ENCODE measurements at places on chromosomes 4 and X.

DNA sequence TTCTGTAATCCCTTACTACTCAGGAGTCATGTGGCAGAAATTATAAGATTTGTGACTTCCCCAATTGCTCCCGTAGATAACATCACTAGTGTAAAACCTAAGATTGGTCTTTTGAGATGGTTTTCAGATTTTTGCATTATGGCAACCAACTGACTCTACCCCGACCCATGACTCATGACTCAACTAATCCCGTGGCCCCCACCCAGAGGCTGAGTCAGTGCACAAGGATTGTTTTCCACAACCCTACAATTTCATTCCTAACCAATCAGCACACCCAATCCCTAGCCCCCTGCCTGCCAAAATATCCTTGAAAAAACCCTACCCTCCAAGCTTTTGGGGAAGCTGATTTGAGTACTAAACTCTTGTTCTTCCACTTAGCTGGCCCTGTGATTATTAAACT is 109.4 kb upstream of the FAM9C start:
- ATAC-seq: no peak

GRCh38 chr4:140014284-140014683 is 139.7 kb downstream of the MAML3 start:
- ATAC-seq: no peak

- peak; percentile 81 for ATAC-seq
These were observed 212.7 kb downstream of the CENPC start for GRCh38 chr4:67332627-67333026.

GRCh38 chrX:24399550-24399949 is 39.1 kb downstream of the SUPT20HL1 start:
- ATAC-seq: no peak

GRCh38 chr4:143399113-143399949 is 62.7 kb downstream of the GAB1 start:
- ATAC-seq: no peak

GRCh38 chr4:151167561-151167960 is 68.1 kb downstream of the RPS3A start:
- ATAC-seq: no peak

DNA sequence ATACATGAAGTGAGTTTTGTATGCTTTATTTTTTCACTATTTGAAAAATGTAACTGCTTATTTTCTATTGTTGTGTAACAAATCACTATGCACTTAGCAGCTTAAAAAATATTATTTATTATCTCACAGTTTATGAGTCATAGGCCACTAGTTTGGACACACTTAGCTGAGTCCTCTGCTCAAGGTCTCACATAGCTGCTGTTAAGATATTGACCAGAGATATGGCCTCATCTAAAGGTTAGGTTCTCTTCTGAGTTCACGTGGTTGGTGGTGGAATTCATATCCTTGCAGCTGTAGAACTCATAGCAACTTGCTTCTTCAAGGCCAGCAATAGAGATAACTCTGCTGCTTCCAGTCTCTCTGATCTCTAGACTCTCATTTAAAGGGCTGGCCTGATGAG is 534.4 kb downstream of the SPRY1 start:
- no peak for ATAC-seq

GRCh38 chrX:14529290-14529989 is at the start of gene GLRA2:
GLRA2 (plus strand) TSS chrX:14529536; CDS start chrX:14530058, 522 bp downstream.
- ATAC-seq: peak; percentile 93

DNA sequence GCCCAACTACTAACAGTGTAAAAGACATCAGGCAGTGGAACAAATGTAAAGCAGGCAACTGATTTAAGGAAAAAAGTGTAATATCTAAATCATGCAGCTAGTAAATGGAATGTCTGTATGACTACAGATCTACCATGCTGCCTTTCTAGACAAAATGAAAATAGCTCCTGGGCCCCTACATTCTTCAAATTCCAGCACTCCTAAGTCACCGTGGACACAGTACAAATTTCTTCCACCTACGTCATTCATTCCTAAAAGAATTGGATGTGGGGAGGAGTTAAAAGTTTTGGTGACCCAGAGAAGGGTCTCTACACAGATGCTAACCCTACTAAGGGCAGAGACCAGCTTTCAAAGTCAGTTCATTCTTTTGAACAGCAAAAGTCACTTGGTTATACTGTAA is 137.2 kb upstream of the ARHGEF9 start:
- ATAC-seq: peak; percentile 64

DNA sequence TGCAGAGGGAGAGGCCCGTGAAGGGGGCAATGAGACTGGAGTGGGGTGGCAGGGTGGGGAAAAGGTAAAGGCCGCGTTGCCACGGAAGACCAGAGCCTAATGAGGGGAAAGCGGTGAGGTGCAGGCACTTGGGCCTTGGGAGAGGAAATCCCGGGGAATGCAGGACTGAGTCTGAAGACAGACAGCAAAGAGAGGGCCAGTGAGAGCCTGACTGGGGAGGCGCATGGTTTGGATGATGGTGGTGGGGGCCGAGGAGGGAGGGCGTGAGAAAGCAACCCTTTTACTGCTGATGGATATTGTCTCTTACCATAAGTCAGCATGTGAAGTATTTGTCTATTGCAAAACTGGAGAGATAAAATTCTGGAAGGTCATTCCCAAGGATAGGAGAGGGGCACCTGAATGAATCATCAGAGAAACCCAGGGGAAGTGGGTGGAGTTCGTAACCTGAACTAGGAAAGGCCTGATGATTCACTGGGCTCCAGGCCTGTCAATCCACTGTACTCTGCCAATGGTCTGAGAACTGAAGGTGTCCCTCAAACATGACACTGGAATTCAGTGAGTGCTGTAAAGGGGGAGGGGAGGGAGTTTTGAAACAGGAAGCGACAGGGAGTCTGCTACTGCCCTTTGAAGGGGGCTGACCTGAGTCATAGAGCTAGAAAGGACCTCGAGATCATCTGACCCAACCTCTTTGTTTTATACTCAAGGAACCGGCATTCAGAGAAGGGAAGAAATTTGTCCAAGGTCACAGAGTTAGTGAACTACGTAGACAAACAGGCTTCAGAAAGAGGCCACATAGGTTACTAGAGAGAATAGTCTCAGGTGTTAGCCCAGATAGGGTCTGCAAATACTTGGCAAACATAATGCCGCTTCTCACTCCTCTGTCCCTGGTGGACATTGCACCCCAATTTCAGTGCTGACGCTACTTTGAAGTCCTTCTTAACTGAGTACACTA is 52.2 kb downstream of the NALF2 start:
- peak; percentile 98 for ATAC-seq

- ATAC-seq: no peak
These were observed 16.8 kb downstream of the CEP135 start for GRCh38 chr4:55965585-55965984.

GRCh38 chr4:147640331-147640730 is 23.1 kb downstream of the TMEM184C start:
- no peak for ATAC-seq

DNA sequence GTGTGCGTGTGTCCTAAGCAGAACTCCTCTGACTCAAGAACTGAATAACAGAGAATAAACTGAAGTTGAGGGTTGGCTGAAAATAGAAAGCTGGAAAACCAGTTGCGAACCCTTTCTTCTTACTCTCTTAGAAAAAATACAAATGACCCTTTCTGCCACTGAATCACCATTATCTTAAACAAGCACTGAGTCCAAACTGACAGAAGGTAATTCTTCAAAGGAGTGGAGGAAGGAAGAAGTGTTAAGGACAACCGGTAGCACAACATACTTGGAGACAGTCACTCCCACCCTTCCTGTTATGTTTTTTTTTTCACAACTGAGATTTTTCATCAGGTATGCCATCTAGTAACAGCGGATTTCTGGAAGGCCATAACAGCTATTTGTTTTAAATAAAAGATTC is 38.1 kb downstream of the HELQ start:
- no peak for ATAC-seq
